NCI-H526 treated with DMSO at 0.1 percent for 48 hours (cell line): ENCODE measurements at places on chromosomes 1 and 21.

GRCh38 chr1:118944133-118944532 lies 44.0 kb downstream of the TBX15 start:
- DNase-seq, result no peak

DNA sequence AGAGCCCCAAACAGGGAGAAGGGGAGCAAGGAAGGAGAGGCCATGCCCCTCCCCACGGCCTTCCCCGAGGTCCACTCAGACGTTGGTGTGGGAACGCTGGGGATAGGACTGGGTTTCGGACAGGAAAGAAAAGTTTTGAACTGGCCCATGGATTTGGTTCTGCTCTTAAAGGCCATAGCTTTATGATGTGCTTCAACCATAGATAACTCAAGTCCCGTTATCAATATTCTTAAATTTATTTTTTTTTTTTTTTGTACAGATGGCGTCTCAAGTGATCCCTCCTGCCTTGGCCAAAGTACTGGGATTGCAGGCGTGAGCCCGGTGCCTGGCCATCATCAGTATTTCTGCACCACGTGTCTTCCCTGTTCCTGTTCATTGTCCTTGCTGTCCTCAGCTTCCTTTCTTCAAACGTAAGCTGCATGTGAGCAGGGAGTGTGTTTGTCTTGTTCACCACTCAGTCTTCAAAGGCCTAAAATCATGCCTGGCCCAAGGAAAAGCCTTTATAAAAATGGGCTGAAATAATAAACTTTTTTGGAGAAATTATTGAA lies 820 bp upstream of the KRTAP10-1 start:
- DNase-seq, result no peak

- no peak for DNase-seq
Observed at GRCh38 chr1:97202481-97203380, 481.1 kb downstream of the PTBP2 start.

DNA sequence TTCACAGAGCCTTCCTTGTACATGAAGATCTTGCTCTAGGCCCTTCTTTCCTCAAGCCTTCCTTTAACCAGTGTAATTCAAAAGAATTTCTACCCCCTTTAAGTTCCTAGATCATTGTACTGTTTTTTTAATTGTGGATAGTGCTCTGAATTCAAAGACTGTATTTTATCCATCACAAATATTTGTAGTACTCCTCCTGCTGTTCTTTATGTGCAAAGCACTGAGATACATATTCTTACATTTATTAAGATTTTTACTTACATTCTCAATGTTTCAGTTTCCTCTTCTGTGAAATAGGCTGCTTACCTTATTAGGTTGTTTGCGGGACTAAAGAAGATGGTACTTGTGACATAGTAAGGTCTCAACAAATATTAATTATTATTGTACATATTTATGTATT lies 168.8 kb upstream of the PDE4B start:
- DNase-seq, result no peak

- no peak for DNase-seq
Observed at GRCh38 chr1:222117809-222118208, 375.9 kb upstream of the DUSP10 start.

- no peak for DNase-seq
Observed at GRCh38 chr1:192763243-192763642, 45.6 kb upstream of the RGS2 start.

- no peak for DNase-seq
Observed at GRCh38 chr1:232144696-232145230, 485.2 kb downstream of the SIPA1L2 start.

GRCh38 chr1:85566890-85567289 lies 13.7 kb upstream of the CCN1 start:
- no peak for DNase-seq

DNA sequence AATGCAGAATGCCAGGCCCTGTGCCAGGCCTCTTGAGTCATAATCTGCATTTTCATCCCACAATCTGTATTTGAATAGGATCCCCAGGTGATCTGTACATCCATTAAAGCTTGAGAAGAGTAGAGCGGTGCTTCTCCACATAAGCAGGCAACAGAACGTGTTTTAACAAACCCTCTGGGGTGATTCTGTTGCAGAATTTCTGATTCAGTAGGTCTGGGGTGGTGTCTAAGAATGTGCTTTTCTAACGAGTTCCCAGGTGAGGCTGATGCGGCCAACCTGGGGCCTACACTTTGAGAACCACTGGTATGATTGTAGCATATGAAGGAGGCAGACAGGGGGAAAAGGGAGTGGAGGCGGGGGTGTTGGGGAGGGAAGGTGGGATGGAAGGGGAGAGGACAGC lies 78.4 kb upstream of the POU3F1 start:
- no peak for DNase-seq

- no peak for DNase-seq
Observed at GRCh38 chr1:165697491-165697880, 876 bp downstream of the ALDH9A1 start.

DNA sequence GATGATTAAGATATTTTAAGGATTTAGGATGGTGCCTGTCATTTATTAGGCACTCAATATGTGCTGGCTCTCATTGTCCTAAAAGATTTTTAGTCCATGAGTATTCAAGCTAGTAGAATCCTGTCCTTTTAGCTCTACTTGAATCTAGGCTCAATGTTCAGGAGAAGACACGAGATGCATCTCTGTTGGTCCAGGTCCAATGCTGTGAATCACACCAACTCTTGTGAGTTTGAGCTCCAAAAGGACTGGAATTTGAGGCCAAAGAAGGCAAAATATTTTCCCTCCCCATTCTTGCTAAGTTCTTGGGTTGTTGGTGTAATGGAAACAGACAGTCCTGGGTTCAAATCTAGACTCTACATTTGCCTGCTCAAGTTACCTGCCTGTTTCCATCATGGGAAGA lies 1.4 kb upstream of the PODN start:
- DNase-seq, result no peak

GRCh38 chr1:19648689-19649088 lies 4.6 kb downstream of the NBL1 start:
- no peak for DNase-seq

DNA sequence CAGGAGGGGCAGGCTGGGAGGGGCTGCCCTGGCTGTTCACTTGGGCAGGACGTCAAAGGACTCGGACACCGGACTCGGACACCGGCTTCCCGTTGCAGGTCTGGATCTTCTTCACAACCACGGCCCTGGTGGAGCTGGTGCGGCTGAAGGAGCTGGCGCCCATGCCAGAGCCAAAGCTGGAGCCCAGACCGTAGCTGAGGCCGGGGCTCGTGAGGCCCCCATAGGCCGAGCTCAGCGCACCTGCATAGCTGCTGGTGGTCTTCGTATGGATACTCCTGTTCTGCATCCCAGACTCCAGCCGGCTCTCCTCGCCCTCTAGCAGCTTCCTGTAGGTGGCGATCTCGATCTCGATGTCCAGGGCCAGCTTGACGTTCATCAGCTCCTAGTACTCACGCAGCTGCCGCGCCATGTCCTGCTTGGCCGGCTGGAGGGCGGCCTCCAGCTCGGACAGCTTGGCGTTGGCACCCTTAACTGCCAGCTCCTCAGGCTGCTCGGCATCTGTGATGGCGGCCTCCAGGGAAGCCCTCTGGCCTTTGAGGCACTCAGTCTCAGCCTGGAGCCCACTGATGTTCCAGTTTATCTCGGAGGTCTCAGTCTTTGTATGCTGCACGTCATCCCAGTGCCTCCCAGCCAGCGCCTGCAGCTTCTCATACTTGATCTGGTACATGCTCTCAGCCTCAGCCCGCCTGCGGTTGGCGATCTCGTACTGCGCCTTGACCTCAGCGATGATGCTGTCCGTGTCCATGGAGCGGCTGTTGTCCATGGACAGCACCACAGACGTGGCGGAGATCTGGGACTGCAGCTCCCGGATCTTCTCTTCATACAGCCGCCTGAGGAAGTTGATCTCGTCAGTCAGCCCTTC lies 15.1 kb upstream of the KLF17 start:
- no peak for DNase-seq

GRCh38 chr1:85280636-85281035 lies 4.2 kb upstream of the BCL10 start:
- no peak for DNase-seq

DNA sequence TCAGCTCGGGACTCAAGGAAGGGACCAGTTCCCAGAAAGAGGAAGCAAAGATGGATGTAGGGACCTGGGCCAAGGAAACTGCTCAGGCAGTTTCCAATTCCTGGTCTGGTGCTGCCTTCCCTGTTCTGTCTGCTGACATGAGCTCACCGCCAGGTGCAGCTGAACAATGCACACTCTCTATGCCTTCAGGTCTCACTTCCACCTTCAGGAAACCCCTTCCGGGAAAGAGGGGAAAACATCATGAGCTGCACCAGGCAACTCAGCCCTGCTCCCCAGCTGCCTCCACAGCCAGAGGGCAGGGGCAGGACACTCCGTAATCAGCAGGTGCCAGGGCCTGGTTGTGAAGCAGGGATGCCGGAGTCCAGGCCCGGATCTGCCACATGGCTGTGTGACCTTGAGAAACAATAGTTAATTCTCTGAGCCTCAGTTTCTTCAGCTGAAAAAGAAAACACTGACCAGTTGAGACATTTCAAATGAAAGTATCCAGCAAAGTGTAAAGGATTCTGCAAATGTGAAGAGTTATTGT lies 27.8 kb downstream of the SMIM12 start:
- DNase-seq, result no peak

GRCh38 chr1:41341772-41342562 lies 19.3 kb upstream of the FOXO6 start:
- DNase-seq, result no peak

GRCh38 chr1:48940962-48941732 lies 164.5 kb upstream of the BEND5 start:
- DNase-seq, result no peak

DNA sequence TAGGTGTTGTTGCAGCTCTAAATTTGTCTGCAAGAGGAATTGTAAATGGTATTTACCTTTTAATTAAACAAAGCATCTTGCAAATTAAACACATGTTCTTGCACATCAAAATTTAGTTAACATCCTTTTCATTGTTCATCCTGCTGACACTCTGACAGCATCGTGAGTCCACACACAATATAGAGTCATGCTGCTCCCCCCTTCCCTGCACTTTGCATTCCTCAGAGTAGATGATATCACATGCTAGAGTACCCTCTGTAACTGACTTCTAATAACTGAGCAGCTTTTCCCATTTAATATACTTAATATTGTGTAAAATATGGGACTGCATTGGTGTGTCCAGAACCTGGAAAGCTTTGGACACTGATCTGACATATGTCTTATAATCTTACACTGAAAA lies 138.8 kb upstream of the DPYD start:
- DNase-seq, result no peak

DNA sequence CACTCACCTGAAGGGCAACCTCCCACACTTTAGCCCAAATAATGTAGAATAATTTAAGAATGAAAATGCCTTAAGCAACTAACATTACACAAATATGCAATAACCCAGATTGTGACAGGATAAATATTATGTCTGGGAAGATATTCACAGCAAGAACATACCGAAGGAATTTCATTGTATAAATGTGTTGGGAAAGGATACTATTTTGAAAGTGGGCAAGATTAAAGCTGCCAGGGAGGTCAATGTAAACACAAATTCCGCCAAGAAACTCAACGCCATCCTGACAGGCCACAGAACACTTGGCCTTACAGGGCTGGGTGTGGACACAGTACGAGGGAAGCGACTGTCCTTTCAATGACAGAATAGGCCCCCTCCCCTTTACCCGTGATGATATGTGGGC lies 173.3 kb downstream of the RUNX1 start:
- DNase-seq, result no peak

DNA sequence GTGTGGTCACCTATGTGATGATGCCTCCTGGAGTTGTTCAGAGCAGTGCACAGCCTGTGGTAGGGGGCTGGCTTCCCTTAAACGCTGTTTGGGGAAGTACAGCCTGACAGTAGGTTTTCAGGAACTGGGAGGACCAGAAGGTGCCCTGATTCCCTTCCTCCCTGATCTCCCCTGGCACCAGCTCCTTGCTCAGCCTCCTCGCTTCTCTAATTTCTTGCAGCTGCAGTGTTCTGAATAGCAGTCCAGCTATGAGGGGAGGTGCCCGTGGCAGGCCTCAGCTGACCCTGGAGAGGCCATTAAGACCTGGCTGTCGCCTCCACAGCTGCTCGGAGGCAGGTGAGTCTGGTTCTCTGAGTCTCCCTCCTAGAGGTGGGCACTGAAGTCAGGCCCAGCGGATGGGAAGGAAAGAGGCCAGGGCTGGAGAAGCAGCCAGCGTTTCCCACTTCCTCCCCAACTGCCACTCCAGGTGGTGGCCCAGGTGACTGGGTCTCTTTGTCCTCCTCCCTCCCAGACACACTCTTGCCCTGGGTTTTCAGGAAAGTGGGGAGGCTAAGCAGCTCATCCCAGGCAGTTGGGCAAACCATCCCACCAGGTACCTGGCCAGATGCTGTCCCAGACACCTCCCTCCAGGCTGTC lies 52.0 kb upstream of the RPL11 start:
- no peak for DNase-seq

GRCh38 chr1:29159773-29160172 lies 21.9 kb downstream of the SRSF4 start:
- DNase-seq, result no peak

DNA sequence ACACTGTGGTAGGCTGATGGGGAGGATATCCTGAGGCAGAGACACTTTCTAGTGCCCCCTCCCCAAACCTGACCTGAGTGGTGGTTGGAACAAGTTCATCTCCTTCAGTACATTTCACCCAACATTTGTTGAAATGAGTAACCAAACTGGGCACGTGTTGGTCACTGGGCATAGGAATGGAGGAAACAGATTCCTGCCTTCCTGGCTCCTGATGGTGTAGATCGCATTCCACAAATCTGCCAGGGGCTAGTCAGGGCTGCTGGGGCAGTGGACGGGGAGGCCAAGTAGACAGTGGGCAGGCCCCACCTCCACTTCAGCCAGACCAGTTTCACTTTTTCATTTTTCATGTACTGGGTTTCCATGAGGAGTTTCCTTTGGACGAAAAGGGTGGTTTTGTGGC lies 16.5 kb upstream of the ALX3 start:
- DNase-seq, result no peak

- DNase-seq, result no peak
Observed at GRCh38 chr21:41009398-41010100, 158.4 kb upstream of the BACE2 start.

- DNase-seq, result no peak
Observed at GRCh38 chr1:182264185-182264584, 127.4 kb downstream of the GLUL start.

GRCh38 chr1:197914510-197914909 lies 2.7 kb upstream of the LHX9 start:
- DNase-seq, result no peak

DNA sequence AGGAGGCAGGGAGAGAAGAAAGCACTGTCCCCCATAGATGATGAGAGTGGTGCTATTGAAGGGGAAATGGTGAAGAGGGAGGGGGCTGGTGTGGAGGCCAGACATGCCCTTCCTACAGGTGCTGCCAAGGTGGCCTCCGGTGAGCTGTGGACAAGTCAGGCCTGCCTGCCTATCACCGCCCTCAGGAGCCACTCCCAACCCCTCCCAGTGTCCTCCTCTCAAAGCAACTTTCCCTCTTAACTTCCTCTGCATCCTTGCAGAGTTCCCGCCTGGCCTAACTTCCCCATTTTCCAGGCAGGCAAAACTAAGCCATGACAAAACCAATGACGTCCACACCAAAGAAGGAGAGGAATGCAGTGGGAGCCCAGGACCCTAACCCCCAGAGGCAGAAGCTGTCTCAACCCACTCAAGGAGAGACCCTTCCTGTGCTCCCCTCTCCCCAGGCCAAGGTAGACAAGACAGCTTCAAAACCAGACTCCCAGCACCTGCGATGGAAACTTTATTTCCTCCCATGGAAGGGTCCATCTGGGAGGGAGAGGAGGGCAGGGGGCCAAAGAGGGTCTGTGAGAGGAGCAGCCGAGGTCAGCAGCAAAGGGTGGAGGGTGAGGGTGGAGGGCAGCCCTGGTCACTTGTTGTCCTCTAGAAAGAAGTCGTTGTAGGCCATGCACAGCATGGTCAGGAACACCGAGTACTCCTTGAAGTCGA lies 1.0 kb upstream of the S100A6 start:
- DNase-seq, result no peak
